ENCODE measurements at places on chromosomes 1 and 21.

DNA sequence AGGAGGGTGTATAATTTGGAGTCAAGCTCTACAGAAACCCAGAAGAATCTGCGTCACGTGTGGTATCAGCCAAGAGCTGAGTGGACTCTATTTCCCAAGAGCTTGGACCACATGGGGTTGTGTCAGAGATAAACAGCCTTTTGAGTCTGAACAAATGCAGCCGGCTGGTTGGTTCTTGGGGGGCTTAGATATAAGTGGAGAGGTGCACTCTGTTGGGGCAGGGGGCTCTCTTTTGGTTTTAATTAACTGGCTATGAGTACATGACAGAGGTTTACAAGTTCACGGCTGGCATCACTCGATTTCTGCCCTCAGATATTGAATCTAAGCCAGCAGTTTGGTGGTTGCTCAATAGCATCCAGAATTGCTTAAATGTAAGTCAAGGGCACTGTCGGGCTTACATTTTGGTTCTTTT is 501 bp upstream of the MRAP start:
- DNase-seq = no peak

DNA sequence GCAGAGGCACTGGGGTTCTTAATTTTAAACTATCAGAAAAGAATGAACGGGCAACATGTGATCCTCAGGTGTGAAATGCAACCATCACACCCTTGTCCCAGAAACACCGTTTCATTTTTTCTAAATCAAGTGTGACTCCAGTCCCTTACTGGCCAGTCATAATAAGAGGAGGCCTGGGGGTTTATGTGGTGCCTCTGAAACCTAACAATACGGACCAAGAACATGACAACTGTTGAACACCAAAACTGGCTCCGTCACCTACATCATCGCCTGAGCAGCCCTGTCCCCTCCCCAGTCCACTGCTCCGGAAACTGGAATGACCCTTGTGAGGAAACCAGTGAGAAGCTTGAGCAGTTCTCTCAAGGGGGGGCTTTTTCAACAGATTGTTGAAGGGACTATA is 55.9 kb upstream of the KIF26B start:
- DNase-seq = no peak

DNA sequence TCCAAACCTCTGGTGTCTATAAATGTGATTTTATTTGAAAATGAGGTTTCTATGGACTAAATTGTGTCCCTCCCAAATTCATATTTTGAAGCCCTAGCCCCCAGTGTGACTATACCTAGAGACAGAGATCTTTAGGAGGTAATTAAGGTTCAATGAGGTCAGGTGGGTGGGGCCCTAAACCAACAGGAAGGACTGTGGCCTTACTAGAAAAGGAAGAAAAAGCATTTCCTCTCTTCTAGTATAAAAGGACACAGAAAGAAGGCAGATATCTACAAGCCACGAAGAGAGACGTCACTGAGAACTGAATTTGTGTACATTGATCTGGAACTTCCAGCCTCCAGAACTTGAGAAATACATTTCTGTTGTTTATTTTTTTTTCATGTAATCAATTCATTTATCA is 123.1 kb upstream of the RUNX1 start:
- DNase-seq = no peak

DNA sequence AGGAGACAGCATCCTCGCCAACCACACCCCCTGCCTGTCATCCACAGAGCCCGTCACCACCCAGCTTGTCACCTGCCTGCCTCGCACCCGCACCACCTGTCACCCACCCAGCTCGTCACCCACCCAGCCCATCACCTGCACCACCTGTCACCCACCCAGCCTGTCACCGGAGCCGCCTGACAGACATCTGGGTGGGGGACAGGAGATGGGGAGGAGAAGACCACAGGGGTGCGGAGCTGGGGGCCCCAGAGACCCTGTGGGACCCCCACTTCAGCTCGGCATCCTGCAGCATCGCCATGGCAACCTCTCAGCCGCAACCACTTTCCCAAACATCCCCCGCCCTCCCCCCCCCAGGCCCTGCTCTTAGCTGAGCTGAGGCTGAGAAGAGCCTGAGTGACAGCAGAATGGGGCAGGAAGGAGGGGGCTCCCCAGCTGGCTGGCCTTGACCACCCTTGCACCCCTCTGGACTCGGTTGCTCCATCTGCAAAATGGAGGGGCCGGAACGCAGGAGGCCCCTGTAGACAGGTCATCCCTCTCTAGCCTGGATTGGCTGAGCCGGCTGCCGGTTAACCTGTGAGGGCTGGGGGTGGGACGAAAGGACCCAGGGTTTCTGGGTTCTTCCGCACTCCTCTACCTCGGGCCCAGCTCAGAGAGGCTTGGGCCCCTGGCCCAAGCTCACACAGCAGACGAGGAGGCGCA is 11.6 kb downstream of the AHDC1 start:
- DNase-seq = peak; percentile 14

DNA sequence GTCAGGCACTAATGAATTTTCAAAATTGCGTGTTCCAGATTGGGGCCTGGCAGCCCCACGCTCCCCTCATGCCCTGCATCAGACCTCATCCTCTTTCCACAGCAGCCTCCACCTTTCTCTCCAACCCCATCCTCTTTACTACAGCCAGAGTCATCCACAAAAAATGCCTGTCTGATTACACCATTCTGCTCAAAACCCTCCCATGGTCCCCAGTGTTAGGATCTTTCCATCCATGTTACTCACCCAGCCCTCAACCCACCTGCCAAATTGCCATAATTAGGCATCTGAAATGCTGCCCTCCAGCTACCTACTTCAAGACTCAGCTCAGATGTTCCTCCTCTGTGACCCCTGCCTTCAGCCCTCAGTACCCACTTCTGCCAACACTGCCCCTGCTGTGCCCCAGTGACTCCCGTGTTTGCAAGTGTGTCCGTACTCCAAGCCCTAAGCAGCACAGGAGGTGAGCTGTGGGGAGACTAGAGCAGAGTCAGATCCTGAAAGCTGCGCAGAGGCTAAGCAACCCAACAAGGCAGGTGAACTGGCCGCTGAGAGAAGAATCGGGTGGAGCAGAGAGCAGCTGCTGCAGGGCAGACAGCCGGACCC is 715 bp upstream of the ARTN start:
- no peak for DNase-seq

DNA sequence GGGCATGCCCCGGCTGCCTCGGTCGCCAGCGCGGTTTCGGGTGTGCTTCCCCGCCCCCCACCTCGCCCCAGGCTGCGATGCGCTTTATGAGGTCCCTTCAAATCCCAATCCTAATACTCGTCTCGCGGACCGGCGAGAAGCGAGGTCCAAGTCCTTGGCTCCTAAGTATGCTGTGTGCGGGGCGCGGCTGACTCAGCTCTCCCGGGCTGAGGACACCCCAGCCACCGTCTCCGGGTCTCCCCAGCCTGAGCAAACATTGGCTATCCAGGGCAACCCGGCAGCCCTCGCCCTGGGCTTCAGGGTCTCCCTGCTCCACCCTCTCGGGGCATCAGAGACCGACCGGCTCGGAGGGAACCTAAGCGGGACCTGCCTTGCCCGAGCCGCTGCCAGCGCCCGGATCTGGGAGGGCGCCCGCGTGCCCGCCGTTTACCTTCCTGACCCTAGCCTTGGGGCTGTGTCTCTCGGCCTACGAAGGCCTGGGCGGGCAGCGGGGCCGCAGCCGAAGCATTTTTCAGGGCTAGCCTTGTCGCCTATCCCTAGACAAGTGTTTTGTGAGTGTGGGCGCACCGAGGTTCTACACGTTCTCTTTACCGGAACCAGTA is 1.2 kb downstream of the ITPKB start:
- DNase-seq = no peak

DNA sequence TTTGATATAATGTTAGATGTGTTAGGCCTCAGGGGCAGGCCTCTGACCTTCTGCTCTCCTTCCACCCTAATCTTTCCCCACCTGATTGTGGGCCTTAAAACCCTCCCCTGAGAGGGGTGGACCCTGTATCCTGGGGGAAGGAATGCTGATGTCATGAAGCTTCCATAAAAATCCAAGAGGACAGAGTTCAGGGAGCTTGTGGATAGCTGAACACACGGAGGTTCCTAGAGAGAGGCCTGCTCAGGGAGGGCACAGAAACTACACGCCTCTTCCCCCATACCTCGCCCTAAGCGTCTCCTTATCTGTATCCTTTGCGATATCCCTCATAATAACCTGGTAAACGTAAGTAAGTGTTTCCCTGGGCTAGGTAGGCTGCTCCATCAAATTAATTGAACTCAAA is 4.3 kb downstream of the MFN2 start:
- no peak for DNase-seq

DNA sequence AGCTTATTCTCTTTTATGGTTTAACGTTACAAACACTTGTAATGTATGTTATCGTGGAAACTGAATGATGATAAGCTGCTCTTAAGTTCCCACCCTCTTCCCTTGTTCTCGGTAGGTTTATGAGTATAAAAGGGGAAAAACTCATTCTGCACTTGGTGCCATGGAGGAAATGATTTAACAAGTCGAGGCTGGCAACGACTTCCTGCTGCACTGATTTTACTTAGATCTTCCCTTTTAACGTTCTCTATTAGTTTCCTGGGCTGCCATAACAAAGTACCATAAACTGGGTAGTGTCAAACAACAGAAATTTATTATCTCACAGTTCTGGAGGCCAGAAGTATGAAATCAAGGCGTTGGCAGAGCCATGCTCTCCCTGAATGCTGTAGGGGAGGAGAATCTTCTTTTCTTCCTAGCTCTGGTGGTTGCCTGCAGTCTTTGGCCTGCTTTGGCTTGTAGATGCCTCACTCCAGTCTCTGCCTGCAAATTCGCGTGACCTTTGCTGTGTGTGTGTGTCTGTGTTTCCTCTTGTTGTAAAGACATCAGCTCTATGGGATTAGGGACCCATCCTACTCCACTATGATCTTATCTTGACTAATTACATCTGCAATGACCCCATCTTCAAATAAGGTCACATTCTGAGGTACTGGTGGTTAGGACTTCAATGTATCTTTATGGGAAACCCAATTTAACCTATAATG is 26.3 kb downstream of the HUNK start:
- no peak for DNase-seq

All from caudate nucleus (tissue), 63 donors.